ENCODE measurements at places on chromosomes 1 and 21. TPM values are rescaled to one million over a fixed set of nuclear protein-coding genes. Genes with fewer than 3 reads are reported as not detected.

TMEM39B gene
- total RNA-seq = 38.8 TPM

TCHH gene
- total RNA-seq = not detected

TRPM2 gene
- total RNA-seq = 15.2 TPM

TP73 gene
- total RNA-seq = 1.4 TPM

LYPD8 gene
- total RNA-seq = not detected

NLRP3 gene
- not detected for total RNA-seq

AMIGO1 gene
- 1.2 TPM for total RNA-seq

SYDE2 gene
- 0.83 TPM for total RNA-seq

GRCh38 chr1:221696027-221696426 lies 45.9 kb downstream of the DUSP10 start:
- no peak for DNase-seq

- no peak for DNase-seq
Measured at GRCh38 chr1:234861761-234862160, 251.8 kb upstream of the IRF2BP2 start.

- DNase-seq = no peak
Measured at GRCh38 chr1:245814651-245815050, 659.9 kb downstream of the KIF26B start.

- no peak for DNase-seq
Measured at GRCh38 chr1:228358039-228358763, 48.4 kb downstream of the TRIM11 start.

DNA sequence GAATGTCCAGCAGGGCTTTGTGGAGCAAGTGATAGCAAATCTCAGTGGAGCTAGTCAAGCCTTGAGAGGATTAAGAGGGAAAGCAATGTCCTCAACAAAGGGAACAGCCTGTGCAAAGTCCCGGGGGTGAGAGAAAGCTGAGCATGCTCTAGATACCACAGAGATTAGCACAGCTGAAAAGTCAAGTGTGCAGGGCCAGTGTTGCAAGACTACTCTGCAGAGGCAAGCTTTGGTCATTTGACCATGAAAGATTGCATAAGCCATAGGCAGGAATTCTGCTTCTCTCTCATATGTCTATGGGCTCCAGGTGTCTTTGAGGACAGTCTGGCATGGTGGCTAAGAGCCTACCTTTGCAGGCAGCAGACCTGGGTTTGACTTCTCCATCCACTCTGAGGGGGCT lies 181.0 kb upstream of the JUN start:
- no peak for DNase-seq

DNA sequence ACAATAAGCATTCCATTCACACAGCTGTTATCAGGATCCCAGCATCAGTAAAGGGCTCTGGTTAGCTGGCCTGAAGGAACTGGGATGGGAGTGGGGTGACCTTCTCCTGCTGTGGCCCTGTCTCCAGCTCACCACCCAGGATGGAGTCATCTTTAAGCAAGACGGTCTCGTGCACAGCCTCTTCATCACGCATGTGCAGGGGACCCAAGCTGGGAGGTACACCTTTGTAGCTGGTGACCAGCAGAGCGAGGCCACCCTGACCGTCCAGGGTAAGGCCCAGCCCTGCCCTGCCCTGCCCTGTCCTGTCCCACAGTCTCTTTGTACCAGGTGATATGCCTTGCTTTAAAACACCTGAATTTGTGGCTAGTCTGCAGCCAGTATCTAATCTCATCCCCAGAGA lies 24.3 kb downstream of the IGFN1 start:
- DNase-seq = no peak

DNA sequence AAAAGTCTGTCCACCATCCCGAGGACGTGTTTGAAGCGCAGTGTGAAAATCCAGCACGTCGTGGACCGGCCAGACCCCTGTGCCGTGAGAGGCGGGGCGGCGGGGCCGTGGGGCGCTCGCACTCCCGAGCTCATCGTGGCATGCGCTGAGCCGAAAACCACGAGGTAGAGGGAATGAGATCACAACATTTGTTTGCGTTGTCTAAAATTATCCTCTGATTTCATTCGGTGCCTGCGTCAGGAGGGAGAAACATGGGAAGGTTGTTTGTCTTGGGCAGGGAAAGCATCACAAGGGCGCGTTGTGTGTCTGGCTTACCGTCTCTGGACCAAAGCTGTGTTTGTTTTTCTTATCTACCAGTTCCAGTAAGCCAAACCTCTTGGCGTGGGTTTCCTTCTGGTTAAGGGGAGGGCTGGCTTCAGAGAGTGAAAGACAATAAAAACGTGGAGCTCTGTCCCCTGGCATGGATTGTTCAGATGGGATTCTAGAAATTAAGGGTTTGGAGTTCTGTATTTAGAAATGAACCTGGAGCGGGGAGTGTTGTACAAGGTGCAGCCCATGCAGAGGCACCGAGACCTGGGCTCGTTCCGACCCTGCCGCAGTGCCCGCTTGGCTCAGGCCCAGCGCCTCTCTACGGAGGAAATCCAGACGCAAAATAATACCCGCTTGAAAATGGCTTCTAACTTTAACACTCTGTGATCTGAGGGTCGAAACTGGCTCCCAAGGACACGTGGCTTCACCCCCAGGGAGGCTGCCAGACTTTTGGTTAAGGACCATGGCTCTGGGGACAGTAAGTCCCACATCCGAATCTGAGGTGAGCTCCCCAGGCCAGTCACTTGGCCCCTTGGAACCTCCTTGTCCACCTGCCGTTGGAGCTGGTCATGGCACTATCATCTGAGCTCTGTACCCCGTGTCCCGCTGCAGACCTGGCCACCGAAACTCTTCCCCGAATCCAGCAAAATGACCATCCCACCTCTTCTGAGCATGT lies 68.7 kb upstream of the FAM3B start:
- no peak for DNase-seq

- DNase-seq = no peak
Measured at GRCh38 chr1:205714190-205714905, 34.0 kb upstream of the SLC45A3 start.

- DNase-seq = no peak
Measured at GRCh38 chr21:32834211-32834915, 62.8 kb upstream of the PAXBP1 start.

DNA sequence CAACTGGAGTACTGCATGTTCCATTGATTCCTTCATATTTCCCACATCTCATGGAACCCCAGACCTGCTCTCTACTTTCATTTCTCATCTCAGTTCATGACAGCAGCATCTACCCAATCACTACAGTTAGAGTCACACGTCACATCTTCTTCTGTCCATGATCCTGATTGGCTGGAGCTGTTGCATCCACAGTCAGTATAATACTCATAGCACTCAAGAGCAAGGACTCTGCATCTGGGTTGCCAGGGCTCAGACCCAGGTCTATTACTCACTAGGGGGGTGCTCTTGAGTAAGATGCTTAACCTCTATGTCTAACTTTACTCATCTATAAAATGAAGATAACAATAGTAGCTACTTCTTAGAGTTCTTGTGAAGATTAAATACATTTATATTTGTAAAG lies 4.4 kb upstream of the XPR1 start:
- no peak for DNase-seq

DNA sequence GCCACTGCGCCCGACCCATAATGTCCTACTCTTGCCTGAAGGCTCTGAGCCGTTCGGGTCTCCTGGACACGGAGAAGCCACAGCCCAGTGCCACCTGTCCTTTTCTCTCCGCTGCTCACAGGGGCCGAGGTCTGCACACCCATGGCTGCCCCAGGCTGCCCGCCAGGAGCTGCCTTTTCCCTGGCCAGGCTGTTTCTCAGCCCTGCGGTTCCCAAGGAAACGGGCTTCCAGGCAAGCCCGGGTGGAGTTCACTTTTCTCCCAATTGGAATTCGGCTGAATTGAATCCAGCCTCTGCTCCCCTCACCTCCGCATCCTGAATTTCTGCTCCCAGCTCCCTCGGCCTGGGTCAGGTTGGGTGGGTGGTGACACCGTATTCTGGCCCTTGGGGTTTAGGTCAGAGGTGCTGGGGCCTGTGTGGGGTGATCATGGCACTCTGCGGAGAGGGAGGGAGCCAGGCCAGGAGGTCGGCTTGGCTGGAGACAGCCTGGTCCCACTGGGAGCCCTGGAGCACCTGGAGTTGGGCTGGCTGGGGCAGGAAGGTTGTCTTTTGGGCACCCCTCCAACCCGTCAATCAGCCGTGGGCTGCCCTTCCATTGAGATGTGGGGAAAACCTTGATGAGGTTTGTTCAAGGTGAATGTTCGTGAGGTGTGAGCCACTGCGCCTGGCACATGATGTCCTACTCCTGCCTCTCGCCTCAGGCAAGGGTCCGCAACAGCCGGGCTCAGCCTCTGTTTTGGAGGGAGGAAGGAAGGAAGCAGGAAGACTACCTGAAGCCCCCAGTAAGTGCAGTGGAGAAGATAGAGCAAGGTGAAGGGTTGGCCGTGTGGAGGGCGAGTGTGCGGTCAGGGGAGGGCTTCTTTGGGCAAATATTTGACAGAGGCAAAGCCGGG lies 25.1 kb downstream of the RRP1 start:
- DNase-seq = no peak

GRCh38 chr1:16289959-16290358 lies 53.0 kb upstream of the CPLANE2 start:
- no peak for DNase-seq

- DNase-seq = no peak
Measured at GRCh38 chr1:23291706-23292105, 52.4 kb downstream of the HNRNPR start.

DNA sequence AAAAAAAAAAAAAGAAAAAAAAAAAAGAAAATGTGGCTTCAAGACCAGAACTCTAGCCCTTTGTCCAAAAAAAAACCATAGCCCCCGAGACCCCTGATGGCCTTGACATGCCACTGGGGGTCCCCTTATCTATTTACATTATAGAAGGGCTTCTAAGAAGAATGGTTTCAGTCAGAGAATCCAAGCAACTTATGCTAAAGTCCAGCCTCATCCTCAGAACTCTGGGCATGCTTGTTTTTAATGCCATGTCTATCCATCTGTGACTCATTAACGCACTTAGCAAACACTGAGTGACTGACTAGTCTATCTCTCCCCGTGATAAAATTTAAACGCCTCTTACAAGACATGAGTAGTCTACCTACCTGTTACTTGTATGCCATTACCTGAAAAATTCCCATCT lies 29.3 kb downstream of the ERG start:
- DNase-seq = no peak

GRCh38 chr1:201054091-201054543 lies 30.6 kb upstream of the KIF21B start:
- no peak for DNase-seq

DNA sequence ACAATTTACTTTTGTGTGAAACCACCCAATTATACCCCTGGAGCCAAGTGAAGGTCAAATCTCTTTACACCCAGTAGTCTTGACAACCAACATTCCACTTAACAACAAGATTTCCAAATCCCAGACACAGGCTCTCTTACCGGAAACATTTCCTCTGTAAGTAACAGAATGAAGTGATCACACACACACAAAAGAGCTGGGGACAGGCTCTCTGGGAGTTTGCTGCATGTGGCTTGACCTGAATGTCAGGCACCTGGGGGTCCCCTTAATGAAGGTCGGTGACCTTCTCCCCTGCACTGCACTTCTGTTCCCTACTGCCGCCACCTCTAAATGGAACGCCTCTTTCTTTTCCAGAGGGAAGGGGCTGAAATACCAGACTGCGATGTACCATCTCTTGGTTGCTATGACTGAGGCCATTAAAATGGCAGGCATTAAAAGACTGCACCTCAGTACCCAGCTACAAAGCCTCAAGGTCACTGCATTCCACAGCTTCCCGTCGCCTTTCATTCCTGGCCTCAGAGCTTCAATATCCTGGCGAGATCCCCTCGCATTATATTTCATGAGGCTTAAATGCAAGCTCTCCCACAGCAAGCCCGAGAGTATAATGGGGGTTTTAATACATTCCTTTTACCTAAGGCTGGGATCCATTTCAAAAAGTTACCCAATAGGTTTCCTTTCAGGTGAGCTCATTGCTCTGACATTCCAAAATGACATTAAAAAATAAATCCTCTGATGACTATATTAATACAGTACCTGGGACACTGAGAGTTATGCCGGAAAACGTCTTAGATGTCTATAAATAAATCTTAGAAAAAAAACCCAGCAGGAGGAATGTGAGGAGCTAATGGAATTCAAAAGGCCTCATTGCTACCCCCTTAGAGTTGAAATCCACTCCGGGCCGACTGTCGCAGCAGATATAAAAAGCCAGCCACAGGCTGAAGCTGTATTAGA lies 90.9 kb upstream of the DIRAS3 start:
- no peak for DNase-seq

GRCh38 chr1:51567653-51568052 lies 48.6 kb upstream of the EPS15 start:
- DNase-seq = no peak

- peak; percentile 72 for DNase-seq
Measured at GRCh38 chr1:231460614-231461013, 38.5 kb upstream of the EGLN1 start.

DNA sequence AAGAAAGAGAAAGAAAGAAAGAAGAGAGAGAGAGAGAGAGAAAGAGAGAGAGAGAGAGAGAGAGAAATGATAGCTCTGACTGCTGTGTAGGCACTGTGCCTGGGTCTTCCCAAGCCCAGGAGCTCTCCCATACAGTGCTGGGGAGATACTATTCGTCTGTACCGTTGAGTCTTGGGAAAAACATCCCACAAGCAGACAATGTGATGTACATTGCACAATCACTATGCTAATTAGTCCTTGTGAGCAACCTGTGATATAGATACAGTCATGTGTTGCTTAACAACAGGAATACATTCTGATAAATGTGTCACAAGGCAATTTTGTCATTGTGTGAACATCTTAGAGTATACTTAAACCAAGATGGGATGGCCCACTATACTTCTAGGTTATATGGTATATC lies 381.0 kb downstream of the HHAT start:
- no peak for DNase-seq

- no peak for DNase-seq
Measured at GRCh38 chr1:70486676-70487458, 75.8 kb downstream of the CTH start.

DNA sequence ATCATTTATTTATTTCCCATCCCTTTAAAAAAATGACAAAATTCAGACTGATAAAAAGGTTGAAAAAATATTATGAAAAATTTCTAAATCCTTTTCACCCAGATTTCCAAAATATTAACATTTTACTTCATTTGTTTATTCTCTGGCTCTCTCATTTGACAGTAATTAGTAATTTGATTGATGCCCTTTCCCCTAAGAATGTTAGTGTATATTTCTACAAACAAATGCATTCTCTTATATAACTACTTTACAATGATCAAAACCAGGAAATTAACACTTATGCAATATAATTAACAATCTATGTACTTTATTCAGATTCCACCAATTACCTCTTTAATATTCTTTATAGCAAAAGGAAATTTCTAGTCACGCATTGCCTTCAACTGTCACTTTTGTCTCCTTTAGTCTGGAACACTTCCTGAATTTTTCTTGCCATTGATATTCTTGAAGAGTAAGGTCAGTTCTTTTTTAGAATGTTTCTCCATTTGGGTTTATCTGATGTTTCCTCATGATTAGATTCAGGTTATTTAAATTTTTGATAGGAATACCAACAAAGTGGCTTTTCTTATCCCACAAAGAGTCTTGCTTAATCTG lies 3.9 kb downstream of the CD53 start:
- no peak for DNase-seq

- DNase-seq = no peak
Measured at GRCh38 chr1:92854101-92854785, 22.4 kb downstream of the RPL5 start.

GRCh38 chr1:219507437-219507836 lies 105.5 kb downstream of the ZC3H11B start:
- DNase-seq = no peak

- no peak for DNase-seq
Measured at GRCh38 chr1:162026881-162027280, 3.2 kb upstream of the OLFML2B start.
